KBM-7 (cell line): ENCODE measurements at places on chromosomes 1 and 21.

- no peak for DNase-seq
Observed at GRCh38 chr1:27393641-27394281, 1.3 kb downstream of the GPR3 start.

- DNase-seq: no peak
Observed at GRCh38 chr1:3847081-3847480, 9.9 kb downstream of the CEP104 start.

- no peak for DNase-seq
Observed at GRCh38 chr1:14996133-14997050, 157.2 kb upstream of the TMEM51 start.

DNA sequence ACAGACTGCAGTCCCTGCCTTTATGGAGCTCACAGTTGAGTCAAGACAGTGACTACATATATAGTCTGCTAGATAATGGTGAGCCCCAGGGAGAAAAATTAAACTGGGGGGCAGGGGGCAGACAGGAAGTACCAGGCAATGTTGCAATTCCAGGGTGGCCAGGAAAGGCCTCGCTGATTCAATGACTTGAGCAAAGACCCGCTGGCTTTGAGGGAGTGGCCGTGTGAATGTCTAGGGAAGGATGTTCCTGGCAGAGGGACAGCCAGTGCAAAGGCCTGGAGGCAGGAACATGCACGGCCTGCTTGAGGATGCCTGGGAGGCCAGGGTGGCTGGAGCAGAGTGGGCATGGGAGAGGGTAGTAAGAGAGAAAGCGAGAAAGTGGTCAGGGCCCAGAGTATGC lies 23.0 kb upstream of the EPHA8 start:
- no peak for DNase-seq

DNA sequence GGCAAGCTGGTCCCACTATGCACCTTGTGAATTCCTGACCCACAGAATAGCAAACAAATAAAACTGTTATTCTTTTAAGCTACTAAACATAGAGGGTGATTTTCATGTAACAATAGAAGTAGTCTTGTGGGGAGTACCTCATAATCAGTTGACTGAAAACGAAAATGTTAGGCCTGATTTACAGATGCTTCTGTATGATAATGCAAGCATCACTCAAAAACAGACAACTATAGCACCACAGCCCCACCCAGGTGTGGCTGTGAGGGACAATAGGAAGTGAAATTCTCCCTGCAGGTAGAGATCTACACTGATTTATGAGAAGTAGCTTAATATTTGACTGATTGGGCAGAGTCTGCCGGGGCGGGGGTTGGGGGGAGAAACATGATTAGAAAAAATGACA lies 26.5 kb upstream of the KRTAP19-8 start:
- no peak for DNase-seq

DNA sequence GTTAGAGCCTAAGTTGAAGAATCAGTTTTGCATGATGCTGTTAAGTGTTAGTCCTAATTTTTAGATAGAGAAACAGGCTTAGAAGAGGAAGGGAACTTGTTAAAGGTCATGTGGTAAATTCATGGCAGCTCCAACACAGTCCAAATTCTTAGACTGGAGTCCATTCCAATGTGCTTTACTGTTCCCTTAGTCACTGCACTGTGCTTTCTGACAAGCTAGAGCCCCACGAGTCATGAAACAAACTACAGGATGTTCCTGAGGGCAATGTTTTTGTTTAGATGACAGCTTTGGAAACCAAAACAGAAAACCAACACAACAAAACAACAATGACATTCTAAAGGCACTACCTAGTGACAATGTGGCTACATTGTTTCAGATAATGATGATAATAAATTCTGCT lies 23.1 kb upstream of the RGS4 start:
- no peak for DNase-seq

- peak; percentile 61 for DNase-seq
Observed at GRCh38 chr1:203057911-203058675, 27.7 kb downstream of the MYOG start.

GRCh38 chr1:52296345-52296744 lies 69.7 kb downstream of the CC2D1B start:
- DNase-seq: peak; percentile 88

GRCh38 chr1:14827870-14828269 lies 229.4 kb downstream of the KAZN start:
- DNase-seq: no peak

- no peak for DNase-seq
Observed at GRCh38 chr1:157519451-157519850, 32.9 kb downstream of the FCRL5 start.

DNA sequence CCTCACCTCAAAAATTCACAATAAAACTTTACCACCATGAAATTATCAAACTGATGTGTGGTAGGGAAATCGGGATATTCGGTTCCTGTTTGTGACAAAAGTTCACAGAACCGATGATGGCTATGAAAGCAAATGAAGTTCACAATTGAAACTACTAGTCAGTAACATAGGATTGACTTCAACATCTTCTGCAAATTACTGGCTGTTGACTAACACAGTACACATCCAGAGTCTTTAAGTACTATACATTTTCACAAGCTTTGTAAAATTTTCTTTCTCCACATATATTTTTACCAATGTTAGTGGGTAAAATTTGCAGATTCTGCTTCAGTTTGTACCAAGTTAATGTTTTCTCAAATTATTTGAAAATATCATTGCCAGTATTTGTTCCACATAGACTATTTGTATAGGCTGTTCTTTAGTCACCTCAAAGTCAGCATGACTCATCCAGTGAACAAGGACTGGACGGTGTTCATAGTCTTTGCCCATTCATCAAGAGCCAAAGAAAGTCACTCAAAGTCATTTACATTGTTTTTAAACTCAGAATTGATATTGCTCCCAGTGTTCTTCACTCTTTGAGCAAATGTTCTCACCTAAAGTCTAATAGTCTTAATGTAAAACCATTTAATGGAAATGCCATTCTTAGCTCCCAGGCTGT lies 213.4 kb downstream of the USP25 start:
- no peak for DNase-seq

GRCh38 chr21:23899561-23899960 lies 1707.7 kb downstream of the MRPL39 start:
- DNase-seq: no peak

DNA sequence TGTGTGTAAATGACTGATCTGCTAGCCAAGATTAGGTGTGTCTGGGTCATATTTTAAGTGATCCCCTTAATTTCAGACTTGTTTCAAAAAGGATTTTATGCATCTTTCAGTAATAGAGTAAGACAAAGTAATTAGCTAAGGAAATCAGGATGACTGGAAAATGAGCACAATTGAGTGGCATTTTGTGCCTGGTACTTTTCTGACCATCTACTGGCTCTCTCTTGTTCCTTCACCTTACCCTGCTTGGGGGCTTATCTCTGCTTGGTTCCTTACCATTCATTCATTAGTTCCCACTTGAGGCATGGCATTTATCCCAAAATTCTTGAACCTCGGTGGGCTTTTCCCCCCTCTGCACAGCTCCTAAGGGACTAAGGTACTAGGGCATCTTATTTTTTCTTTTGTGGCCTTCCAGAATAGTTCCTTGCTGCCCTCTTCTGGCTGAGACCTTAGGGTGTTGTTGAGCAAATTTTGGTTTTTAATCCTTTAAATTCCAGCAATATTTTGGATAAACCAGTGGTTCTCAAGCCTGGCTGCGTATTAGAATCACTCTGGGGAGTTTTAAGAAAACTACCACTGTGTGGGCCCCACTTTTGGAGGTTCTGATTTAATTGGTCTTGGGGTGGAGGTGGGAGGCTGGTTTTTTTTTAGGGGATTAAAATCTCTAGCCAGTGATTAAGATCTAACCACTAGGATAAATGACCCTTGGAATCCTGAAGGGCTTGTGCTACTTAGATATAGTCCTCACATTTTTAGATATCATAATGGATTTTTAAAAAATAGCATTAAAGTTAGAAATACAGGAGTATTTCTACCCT lies 50.8 kb downstream of the HS2ST1 start:
- peak; percentile 62 for DNase-seq

GRCh38 chr1:85464497-85465098 lies 361 bp downstream of the DDAH1 start:
- peak; percentile 83 for DNase-seq

- DNase-seq: no peak
Observed at GRCh38 chr1:15236321-15236721, 10.7 kb upstream of the FHAD1 start.

DNA sequence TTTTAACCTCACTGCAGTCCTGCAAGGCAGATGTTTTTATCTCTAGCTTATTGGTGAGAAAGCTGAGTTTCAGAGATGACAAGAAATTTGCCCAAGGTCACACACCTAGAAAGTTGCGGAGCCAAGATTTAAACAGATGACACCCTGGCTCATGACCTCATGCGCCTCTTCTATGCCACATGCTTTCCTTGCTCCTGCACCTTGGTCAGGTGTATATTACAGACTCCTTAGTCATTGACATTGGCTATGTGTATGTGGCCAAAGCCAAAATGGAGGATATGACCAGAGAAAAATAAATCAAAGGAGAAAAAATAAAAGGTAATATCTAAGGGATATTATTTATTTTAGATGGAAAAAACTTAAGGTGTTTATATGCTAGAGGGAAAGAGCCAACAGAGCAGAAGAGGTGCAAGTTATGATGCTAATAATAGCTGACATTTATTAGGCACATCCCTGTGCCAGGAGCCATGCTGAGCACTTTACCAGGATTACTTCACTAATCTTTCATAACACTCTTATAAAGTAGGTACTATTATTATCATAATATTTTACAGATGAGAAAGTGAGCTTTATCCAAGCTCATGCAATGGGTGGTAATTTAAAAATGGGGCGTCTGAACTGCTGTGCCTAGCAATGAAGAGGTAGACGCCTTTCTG lies 13.8 kb upstream of the MYOC start:
- no peak for DNase-seq

DNA sequence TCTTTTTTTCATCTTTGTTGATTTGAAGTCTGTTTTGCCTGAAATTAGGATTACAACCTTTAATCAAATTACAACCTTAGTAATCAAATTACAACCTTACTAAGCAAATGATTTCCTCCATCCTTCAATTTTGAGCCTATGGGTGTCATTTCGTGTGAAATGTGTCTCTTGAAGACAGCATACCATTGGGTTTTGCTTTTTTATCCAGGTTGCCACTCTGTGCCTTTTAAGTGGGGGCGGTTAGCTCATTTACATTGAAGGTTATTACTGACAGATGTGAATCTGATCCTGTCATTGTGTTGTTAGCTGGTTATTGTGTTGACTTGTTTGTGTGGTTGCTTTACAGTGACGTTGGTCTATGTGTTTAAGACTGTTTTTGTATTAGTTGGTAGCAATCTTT lies 74.8 kb upstream of the BCL9 start:
- DNase-seq: no peak

DNA sequence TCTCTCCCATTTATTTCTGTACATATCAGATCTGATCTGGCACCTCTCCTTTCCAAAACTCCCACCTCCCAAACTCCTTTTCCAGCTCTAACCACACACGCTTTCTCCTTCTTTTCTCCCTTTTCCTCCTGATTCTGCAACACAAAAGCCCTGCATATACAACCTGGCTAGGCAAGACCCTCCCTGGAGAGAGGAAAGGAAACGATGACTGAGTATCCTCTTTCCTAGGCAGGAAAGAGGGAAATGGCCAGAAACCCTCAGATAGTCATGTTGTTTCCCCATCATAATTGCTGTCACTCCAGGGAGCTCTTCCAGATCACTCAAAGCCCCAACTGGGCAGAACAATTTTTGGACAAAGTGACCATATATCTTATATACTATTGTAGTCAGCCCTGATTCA lies 32.3 kb upstream of the PRELP start:
- DNase-seq: no peak

DNA sequence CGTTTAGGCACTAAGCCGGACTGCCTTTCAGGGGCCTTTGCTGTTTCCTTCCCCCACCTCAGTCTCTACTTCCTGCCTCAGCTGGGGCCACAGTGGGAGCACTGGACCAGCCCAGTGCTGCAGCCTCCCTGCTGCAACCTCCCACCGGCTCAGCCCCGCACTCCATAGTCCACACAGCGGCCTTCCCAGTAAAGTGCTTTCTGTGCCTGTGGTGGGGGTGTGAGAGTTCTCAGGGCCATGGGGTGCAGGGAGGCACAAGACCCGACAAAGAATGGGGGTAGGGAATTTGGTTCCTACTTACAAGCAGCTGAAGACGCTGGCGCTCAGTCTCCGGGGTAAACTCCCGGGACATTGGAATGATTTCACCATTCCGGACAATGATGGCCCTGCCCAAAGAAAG lies 3.5 kb downstream of the PPM1J start:
- no peak for DNase-seq

- DNase-seq: no peak
Observed at GRCh38 chr1:226675715-226676357, 63.2 kb downstream of the ITPKB start.

DNA sequence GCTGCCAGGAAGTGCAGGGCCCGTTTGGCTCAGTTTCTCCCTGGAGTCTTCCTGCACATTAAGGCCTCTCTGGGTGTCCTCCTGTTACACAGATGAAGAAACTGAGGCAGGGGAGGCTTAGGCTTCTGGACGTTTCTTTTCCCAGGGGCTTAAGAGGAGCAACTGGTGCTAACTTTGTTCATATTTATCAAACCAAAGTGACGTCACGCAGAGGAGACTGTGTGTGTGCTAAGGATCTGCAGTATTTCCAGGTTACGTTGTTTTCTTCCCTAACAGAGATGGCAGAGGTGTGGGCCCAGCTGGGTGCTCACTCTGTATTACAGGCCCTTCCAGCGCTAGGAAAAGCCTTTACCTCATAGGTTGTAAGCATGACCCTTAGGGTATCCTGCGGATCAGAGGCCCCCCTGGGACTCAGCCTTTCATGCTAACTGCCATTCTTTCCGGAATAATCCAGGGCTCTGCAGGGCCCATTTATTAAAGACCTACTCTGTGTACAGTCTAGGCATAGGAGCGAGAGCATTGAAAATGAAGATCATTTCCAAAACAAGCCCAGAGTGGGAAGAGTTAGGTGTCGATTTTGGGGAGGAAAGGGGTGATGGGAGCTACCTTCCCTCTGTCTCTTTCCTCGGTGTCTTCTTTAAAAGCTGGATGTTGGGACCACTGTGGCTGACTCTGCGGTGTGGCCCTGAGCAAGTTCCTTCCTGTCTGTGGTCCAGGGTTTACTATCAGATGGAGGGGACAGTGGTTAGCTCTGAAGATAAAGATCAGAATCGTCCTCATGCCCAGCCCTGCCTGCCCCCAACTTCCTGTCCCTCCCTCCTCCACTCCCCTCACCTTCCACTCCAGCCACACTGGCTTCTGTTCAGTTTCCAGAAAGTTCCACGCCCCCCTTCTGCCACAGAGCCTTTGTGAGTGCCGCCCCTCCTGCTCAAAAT lies 4.6 kb downstream of the AGTRAP start:
- peak; percentile 93 for DNase-seq

DNA sequence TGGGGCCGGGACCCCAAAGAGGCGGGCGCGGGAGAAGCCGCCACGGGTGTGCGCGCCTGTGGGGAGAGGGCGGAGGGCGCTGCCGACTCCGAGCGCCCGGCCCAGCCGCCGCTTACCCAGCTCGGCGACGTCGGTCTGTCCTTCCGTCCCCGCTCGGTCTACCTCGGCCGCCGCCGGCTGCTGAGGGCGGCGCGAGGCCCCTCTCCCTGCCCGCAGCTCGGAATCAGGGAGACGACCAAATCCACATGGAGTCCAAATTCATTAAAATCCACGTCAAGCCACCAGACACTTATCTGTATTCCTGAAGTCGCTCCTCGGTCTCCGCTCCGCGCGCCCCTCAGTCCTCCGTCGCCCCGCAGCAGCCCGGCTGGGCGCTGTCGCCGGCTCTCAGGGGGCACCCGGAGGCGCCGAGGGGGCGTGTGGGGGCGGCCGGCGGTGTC lies 637 bp downstream of the PLXNA2 start:
- DNase-seq: peak; percentile 43
